ENCODE measurements at places on chromosomes 3 and 15. TPM values are rescaled to one million over a fixed set of nuclear protein-coding genes. Genes with fewer than 3 reads are reported as not detected.

Gene UNC13C
- not detected for total RNA-seq

Gene GCSAM
- not detected for total RNA-seq

Gene PFN2
- 142 TPM for total RNA-seq

Gene DISP2
- 1.9 TPM for total RNA-seq

Gene KBTBD8
- total RNA-seq: 0.73 TPM

Gene SNTN
- total RNA-seq: not detected

Gene THRB
- total RNA-seq: 1.1 TPM

Gene IMPG2
- 0.01 TPM for total RNA-seq

Gene LDHAL6B
- not detected for total RNA-seq

Gene ANKRD34C
- not detected for total RNA-seq

Gene SMCO1
- not detected for total RNA-seq

Gene RASL12
- total RNA-seq: 0.13 TPM

Gene ATOSA
- total RNA-seq: 9.3 TPM

Gene SLC12A1
- not detected for total RNA-seq

Gene FILIP1L
- total RNA-seq: 0.29 TPM

Gene PIERCE2
- 4.1 TPM for total RNA-seq

Gene COL7A1
- 147 TPM for total RNA-seq

Gene PTX3
- 1.8 TPM for total RNA-seq

Gene ZPLD1
- total RNA-seq: not detected

Gene NANOGP8
- total RNA-seq: not detected

Gene SHQ1
- total RNA-seq: 18.3 TPM

Gene UBA7
- 0.23 TPM for total RNA-seq

Gene TBC1D5
- total RNA-seq: 19.1 TPM

Gene QRICH1
- total RNA-seq: 35.1 TPM

Gene GREM1
- 4.9 TPM for total RNA-seq

Gene DCP1A
- total RNA-seq: 7.3 TPM

Gene ALAS1
- 43.7 TPM for total RNA-seq

Gene CHRM5
- total RNA-seq: 0.02 TPM

Gene PTH1R
- 1.1 TPM for total RNA-seq

Gene DLL4
- 1.8 TPM for total RNA-seq

Gene NPAP1
- total RNA-seq: not detected
